ENCODE measurements at places on chromosomes 1 and 21. TPM values are rescaled to one million over a fixed set of nuclear protein-coding genes. Genes with fewer than 3 reads are reported as not detected.
A peak's percentile ranks its signal among the peaks of the same experiment; 100 is the strongest.

- no peaks in the 10 kb centered on the region for H3K27me3 ChIP-seq
- no peaks in the 10 kb centered on the region for H3K36me3 ChIP-seq
- DNase-seq: no peak
- no peak overlapping the region for H3K27ac ChIP-seq
- H3K4me3 ChIP-seq: no peak overlapping the region
- no peaks in the 10 kb centered on the region for H3K4me1 ChIP-seq
Observed at GRCh38 chr1:210857705-210858104, 276.2 kb downstream of the KCNH1 start.

DNA sequence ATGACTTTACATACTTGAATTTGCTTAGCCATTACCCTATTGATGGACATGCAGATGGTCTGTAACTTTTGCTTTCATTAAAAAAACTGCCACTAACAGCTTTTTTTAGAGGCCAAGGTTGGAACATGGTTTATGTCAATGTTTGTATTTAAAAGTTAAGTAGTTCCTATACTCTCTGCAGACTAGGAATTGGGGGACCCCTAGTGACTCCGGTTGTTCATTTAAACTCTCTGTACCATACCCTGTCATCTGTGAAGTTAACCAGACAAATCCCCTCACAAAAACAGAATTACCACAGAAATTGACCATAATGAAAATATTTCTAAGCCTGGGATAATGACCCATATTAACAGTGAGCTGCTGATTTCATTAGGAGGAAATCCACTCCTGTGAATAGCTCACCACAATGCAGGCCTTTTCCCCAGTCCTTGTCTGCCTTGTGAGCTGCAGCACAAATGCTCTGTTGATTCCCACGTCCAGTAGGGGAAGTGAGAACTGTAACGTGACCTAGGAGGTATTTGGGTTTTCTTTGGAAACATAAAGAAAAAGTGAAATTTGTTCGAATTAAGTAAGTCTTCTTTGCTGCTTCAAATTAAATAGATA, 30.2 kb upstream of the CD101 start:
- peaks cover 22% of the 10 kb centered on the region for H3K4me1 ChIP-seq
- no peak for DNase-seq
- no peaks in the 10 kb centered on the region for H3K27me3 ChIP-seq
- no peak overlapping the region for H3K27ac ChIP-seq
- H3K36me3 ChIP-seq: peaks cover 45% of the 10 kb centered on the region
- no peak overlapping the region for H3K4me3 ChIP-seq

GRCh38 chr1:189596197-189596596, 881.5 kb downstream of the BRINP3 start:
- H3K27me3 ChIP-seq: no peaks in the 10 kb centered on the region
- no peaks in the 10 kb centered on the region for H3K4me1 ChIP-seq
- no peak for DNase-seq

DNA sequence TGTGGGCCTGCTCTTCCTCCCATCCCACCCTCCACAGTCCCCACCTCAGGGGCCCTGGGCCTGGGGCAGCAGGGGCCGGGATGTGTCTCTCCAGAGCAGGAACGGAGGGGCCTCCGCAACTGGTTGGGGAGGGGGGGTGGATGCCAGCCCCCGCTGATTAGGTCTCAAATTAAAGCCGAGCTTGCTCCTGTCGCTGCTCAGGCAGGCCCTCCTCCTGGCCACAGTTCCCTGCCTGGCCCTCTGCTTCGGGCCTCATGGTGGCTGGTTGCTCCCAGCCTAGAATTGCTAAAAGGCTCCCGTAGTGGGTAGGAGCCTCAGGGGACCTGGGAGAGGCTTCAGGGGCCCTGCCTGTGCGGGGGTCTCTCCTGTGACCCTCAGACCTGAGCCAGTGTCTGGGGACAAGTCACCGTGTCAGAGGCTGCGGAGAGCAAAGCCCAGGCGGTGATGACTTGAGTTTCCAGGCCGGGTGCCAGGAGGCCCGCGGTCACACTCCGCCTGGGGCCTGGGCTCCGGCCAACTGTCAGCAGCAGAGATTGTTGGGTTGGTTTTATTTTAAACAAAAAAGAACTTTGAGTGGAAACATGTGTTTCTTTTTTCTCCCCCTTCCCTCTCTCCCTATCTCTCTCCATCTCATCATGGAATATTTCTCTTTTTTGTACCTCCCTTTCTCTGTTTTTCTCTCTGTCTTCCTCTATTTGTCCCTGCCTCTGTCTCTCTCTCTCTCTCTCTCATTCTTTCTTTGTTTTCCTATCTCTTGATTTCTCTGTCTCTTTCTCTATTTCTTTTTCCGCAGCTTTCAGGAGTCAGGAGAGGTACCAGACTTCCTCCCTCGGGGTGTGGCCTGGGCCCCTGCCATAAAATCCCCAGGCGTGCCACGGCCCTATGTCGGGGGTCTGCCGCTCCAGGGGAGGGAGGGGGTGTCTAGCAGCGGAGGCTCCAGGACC, 20.0 kb upstream of the EPHA2 start:
- H3K4me1 ChIP-seq: peaks cover 50% of the 10 kb centered on the region
- H3K36me3 ChIP-seq: no peaks in the 10 kb centered on the region
- DNase-seq: peak; percentile 92
- H3K27me3 ChIP-seq: no peaks in the 10 kb centered on the region
- H3K27ac ChIP-seq: peak overlapping the region; percentile 82
- no peak overlapping the region for H3K4me3 ChIP-seq

Gene IL20
- total RNA-seq: not detected

Gene HMCN1
- total RNA-seq: 4.6 TPM

Gene IL23R
- total RNA-seq: not detected
